ENCODE measurements at places on chromosomes 7 and 10. TPM values are rescaled to one million over a fixed set of nuclear protein-coding genes. Genes with fewer than 3 reads are reported as not detected.

Gene CARD11
- 131 TPM for total RNA-seq

Gene PI4K2A
- total RNA-seq = 9.8 TPM

Gene OR2A1
- not detected for total RNA-seq

Gene GPR85
- total RNA-seq = not detected

Gene OR2A7
- 4.0 TPM for total RNA-seq

Gene TOMM7
- total RNA-seq = 701 TPM

Gene ACTL6B
- total RNA-seq = not detected

Gene GATA3
- 63.8 TPM for total RNA-seq

Gene POLR2J2
- 21.8 TPM for total RNA-seq

Gene HOXA7
- not detected for total RNA-seq
